GM13977 (cell line): ENCODE measurements at places on chromosomes 7 and 10.

- no peak for DNase-seq
Measured at GRCh38 chr7:106858618-106859532, 6.2 kb upstream of the PIK3CG start.

- DNase-seq: peak; percentile 48
Measured at GRCh38 chr10:97463363-97464132, 17.6 kb downstream of the ZDHHC16 start.

GRCh38 chr7:88477976-88478375 is 171.3 kb upstream of the STEAP4 start:
- no peak for DNase-seq

GRCh38 chr10:93601774-93602162 is 733 bp upstream of the RBP4 start:
- no peak for DNase-seq

- no peak for DNase-seq
Measured at GRCh38 chr7:71618278-71618677, 486.3 kb downstream of the GALNT17 start.

- no peak for DNase-seq
Measured at GRCh38 chr7:27603813-27604212, 58.9 kb downstream of the HIBADH start.

- DNase-seq: peak; percentile 72
Measured at GRCh38 chr10:69045441-69046300, 42.2 kb upstream of the SRGN start.

GRCh38 chr7:105826143-105826542 is 50.3 kb downstream of the ATXN7L1 start:
- no peak for DNase-seq

DNA sequence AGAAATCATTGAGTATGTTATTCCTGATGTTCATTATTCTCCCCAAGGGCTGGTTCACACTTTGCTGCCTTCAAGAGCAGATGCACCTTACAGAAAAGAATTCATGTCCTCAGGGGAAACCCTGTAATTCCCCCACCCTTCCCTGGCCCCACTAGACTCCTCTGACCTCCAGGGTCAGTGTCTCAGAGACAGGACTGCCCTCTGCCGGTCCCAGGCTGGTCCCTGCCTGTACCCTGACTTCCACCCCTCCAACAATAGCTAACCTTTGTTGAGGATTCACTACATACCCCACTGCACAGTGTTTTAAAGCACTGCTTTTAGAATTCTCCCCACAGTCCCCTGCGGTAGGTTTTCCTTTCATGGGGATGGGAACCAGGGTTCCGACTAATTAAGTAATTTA is 4.4 kb upstream of the SEPHS1 start:
- peak; percentile 53 for DNase-seq

DNA sequence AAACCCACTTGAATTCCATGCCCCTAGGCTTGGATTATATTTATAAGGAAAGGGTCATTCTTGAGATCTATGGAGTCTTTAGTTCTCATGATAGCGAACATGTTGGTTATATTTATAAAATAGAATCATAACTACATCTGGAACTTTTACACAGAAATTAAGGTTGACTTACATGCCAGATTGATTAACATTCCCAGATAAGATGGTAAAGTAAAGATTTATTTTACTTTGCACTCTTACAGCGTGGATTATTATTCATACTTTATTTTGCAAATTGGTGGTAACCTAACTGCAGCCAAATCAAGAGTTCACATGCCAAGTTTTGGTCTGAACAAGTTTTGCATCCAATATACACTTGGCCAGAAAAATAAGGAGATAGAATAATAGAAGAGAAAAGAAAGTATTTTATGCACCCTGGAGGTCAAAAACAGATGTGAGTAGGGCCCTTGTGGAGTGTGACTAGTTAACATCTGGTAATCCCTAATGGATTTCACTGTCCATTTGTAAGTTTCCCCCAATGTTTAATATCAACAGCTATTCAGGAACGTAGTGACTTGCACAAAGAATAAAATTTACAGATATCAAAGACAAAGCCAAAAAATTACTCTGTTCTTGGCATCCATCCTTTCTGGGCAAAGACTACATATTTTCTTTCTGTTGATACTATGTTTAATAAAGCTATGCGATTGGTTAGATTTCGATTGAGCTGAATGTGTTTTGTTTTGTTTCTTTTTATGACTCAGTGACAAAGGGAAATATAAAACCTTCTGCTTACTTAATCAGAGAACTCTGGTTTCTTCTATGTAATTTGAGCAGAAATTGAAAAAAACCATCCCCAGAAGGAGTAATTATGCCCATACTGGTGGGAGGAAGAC is 10.1 kb upstream of the TMEM26 start:
- DNase-seq: no peak

DNA sequence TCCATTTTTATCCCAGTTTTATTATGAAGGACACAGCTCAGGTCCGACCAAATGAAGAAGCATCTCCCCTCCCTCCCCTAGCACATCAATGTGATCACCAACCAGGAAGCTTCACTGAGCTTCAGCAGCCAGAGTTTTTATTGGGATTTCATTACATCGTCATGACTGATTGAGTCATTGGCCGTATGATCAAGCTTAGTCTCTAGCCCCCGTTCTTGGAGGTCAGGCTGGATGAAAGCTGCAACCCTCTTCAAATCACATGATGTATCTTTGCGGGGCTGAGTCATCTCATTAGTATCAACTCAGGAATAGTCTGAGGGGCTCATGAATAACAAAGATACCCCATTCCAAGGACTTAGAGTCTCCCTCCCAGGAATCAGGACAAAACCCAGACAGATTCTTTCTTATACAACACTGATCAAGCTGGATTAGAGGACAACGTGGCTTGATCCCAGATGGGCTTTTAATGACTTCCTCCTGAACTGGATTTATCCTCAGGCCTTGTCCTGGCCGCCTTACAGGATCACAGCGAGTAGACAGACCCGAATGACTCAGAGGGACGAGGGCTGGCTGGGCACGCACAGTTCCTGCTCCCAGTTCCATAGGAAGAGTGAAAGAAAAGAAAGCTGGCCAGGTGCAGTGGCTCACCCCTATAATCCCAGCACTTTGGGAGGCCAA is 14.5 kb downstream of the LIMK1 start:
- no peak for DNase-seq

GRCh38 chr10:128934492-128934891 is 532.5 kb upstream of the MGMT start:
- DNase-seq: no peak

DNA sequence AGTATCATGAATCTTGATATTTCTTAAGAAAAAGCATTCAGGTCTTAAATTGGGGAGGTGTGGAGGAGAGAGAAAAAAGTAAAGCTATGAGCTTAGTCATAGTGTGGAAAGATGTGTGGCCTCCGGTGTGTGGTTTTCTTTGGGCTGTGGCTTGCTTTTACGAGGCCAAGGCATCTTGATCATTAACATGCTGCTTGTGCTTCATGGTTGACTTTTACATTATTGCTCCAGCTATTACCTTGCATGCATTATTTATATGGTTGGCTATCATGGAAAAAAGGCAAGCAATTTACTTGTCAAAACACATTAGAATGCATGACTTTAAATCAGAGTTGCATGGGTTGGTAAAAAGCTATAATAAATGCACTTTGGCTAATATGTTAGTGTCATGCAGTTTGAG is 300.7 kb upstream of the ADARB2 start:
- no peak for DNase-seq

GRCh38 chr10:74187237-74187636 is 36.2 kb downstream of the ADK start:
- no peak for DNase-seq

DNA sequence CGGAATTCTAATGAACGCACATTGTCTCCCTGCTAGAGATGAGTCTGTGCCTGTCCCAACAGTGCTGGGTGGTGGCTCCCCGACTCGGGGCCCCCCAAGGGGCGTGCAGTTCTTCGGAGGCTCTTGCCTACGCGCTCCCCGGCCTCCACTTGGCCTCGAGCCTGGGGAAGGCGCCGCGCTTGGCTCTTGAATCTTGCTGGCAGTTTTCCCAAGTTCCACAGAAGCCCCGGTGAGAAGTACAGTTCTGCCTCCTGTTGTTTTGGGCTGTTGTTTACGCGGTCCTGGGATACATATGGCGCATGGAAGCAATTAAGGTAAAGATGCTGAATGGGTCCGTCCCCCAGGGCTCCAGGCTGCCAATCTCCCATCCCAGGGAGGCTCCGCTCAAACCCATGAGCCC is 32.6 kb upstream of the UNCX start:
- DNase-seq: no peak

GRCh38 chr7:7808156-7808555 is 89.7 kb upstream of the RPA3 start:
- DNase-seq: no peak

DNA sequence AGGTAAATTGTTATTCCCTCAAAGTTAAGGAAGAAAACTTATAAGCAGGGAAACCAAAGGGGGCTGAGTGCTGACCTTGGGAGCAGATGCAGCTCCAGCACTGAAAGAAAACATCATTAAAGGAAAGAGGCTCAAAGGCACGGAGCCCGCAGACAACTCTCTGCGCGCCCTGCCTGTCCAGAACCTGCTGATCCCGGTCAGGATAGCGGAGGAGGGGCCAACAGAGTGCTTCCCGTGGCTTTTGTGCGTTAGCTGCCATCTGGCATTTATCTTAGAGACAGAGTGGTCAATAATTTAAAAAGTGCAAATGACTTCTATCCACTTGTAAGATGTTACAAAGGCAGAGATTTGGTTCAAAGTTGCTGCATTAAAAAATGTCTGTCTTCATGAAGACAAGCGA is 162.1 kb downstream of the FANK1 start:
- DNase-seq: no peak

DNA sequence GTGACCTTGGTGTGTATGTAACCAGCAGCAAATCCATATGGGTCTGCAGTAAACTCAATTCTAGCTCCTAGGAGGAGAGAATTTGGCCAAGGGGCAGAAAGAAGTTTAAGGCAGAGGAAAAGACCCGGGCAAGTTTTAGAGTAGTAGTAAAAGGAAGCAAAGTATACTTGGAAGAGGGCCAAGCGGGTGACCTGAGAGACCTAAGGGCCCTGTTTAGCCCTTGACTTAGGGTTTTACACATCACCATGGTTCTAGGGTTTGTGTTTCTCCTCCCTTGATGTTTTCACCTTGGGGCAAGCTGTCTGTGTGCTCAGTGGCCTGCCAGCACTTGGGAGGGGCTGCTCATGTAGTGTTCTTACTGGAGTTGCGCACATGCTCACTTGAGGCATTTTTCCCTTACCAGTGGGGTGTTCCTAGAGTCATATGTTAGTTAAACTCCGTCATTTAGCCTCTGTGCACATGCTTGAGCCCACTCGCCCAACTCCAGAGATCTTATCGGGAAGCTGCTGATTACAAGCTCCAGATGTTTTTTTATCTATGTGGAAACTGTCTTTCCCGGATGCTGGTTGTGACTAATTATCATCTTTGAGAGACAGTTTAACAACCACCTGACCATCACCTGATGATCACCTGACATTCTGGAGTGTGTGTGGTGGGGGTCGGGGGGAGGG is 137.6 kb upstream of the PRSS1 start:
- no peak for DNase-seq

- no peak for DNase-seq
Measured at GRCh38 chr10:1102416-1102815, 46.2 kb downstream of the WDR37 start.

- no peak for DNase-seq
Measured at GRCh38 chr10:93742633-93743349, 14.9 kb upstream of the LGI1 start.

DNA sequence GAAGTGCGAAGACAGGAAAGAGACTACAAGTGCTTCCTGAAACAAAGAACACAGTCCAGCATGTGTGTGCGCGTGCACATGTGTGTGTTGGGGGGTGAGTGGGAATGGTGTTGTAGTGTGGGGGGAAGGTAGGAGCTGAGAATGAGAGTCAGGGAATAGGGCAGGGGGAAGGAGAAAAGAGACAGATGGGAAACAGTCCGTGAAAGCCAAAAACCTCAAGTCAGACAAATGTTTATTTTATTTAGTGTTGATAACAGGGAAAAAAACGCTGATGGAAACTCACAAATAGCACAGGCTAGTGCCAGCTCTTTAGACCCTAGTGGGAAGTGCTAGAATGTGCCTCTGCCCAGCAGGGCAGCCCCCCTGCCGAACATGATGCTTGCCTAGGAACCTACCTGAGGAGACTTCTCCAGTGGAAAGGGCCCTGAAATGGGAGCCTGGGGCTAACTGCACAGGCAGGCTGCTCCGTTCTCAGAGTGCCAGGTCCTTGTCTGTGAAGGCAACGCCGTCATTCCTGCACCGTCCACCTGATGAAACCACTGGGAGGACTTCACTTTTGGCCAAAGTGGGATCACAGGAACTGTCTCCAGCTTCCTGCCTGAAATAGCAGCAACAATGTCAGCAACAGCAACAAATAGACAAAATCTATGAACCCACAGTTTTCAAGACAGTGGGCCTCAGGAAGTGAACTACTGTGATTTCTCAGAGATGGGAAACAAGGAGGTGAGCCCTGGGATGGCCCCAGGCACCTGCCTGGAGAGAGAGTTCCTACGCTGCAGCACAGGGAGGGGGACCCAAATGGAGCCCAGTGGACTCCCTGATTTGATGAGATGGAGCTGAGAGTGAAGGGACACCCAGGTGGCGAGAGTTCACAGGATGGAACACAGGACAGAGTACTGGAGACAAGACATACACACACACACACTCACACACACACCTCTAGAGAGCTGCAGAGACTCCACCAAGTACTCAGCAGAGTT is 379.7 kb downstream of the RPS24 start:
- no peak for DNase-seq

GRCh38 chr7:92255308-92255707 is 9.5 kb downstream of the ANKIB1 start:
- DNase-seq: no peak

DNA sequence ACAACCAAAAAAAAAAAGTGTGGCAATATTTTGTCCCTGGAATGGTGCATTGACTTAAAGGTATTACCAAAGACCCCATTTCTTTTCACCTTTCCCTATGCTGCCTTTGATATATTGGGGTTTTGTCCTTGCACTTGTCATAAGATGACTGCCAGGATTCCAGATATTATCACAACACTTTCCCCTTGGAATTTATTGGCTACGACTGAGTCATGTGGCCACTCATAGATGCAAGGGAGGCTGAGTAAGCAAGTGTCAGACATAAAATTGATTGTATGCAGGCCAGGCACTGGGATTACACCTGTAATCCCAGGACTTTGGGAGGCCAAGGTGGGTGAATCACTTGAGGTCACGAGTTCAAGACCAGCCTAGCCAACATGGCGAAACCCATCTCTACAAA is 83.6 kb downstream of the PPP1R3C start:
- DNase-seq: no peak

DNA sequence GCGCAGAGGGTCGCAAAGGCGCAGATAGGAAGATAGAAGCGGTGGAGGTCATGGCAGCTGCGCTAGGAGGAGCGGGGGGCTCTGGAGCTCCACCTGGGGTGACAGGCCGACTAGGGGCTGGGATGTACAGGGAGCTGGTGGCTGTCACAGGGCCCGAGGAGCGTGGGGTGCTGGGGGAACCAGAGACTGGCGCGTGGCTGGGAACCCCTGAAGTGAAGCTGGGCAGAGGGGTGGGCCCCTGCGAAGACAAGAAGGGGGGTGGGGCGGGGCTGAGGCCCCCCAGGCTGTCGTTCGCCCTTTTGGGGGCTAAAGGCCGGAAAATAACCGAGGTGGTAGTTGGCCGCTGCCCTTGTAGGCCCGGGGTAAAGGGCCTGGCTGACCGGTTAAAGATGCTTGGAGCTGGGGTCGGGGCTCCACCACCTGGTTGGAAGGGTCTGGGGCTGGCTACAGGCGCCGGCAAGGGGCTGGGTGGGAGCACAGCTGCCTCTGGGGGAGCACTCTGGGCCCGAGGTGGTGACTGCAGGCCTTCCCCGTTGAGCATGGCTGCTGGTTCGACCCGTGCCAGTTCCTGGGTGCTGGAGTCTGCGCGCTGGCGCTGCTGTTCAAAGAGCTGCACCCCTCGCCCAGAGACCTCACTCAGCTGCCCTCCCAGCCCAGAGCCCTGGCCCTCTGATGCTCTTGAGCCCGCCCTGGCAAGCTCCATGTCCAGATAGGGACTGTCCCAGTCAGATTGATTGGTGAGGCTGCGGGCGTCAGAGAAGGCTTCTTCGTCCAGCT is 6.8 kb upstream of the MYOZ1 start:
- DNase-seq: no peak
